Thymus (tissue), 14 donors: ENCODE measurements at places on chromosomes 12 and 14. TPM values are rescaled to one million over a fixed set of nuclear protein-coding genes. Genes with fewer than 3 reads are reported as not detected.

The SCAF11 gene
- 89.4 TPM for total RNA-seq

DNA sequence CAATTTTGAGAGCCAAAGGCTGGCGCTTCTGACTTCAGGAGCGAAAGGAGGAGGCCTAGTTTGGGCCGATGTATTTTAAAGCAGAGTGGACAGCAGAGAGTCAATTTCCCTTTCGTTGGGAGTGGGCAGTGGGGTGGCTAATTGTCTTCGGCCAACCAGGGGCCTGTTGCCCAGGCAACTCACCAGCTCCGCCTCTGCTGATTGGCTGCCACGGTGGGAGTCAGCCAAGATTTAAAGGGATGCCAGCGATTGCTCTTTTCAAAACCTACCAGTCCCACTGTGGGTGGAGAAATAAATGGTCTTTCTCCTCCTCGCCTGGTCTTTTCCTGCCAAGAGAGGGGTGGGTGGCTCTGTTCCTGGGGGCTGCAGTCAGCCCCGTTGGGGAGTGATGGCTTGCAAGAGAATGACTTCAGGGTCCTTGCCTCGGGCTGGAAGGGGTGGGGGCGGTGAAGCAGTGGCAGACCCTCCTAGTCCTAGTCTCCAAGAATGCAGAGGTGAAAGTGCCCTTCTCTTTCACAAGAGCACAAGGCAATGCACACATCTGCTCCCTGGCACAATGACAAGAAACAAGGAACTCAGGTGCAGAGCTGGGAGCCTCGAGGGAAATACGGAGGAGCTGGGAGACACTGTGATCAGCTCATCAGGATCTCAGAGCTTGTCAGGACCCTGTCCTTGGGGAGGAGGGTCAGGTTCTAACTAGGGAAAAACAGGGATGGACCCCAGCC lies 37.7 kb downstream of the RASAL1 start:
- no peak for DNase-seq

DNA sequence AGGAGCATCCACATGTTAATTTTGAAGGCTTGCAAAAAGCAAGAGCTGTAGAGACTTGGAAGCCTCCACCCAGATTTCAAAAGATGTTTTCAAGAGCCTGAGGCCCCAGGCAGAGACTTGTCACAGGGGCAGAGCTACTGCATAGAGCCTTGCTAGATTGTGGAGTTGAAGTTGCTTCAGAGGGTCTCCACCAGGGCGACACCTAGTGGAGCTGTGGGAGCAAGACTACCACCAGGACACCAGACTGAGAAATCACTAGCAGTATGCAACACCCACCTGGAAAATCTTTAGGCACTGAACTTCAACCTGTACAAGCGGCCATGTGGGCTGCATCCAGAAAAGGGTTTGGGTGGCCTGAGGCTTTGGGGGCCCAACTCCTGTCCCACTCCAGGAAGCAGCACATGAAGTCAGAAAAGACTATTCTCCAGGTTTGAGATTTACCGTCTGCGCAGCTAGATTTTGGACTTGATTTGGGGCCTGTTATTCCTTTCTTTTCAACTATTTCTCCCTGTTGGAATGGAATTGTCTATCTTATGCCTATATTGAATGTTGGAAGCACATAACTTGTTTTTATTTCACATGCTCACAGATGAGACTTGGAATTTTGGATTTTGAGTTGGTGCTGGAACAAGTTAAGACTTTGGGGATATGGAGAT lies 508.6 kb downstream of the FLRT2 start:
- peak; percentile 28 for DNase-seq

- DNase-seq = no peak
Observed at GRCh38 chr12:12874029-12874428, 17.3 kb upstream of the GPRC5A start.

DNA sequence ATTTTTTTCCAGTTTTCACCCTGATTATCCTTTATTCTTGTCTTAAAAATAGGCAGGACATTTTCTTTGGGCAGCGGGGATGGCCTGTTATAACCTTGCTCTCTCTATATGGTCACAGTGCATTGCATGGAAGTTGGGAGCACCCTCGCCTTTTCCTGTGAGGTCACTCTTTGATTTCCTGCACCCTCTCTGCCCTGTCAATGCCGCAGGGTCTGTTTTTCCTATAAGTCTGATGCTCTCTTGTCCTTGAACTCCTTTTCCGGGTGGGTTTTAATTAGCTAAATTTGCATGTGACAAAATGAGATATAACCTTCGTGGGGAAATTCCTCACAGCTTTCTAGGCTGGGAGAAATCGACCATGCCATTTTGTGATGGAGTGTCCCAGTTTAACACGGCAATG lies 194.3 kb downstream of the CACNA1C start:
- no peak for DNase-seq

DNA sequence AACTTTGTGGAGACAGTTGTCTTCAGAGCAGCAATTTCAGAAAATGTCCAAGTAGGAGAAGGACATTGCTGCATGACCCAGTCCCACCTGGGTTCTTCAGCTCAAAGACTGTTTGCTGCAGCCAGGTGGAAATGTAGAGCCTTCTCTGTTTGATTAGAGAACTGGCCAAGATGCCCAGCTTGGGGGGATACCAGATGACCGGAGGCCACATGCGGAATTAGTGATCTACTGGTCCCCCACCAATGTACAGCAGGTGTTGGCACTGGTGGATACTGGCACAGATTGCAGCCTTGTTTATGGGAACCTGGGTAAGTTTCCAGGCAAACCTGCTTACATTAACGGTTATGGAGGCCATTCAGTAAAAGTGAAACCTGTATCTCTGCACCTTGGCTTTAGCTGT lies 555.3 kb downstream of the SLC6A15 start:
- no peak for DNase-seq
